Activated CD8-positive, alpha-beta T cell treated with anti-CD3 and anti-CD28 coated beads, Interleukin-2, amount 10 ng/mL, durations not matched to agents 7 days and 5 days (primary cell): ENCODE measurements at places on chromosomes 2 and 18. TPM values are rescaled to one million over a fixed set of nuclear protein-coding genes. Genes with fewer than 3 reads are reported as not detected.

The NGEF gene
- not detected for total RNA-seq

The LIMS4 gene
- total RNA-seq, result 0.97 TPM

The KLHL14 gene
- total RNA-seq, result not detected

The INHA gene
- not detected for total RNA-seq

The DCC gene
- not detected for total RNA-seq

The FOXI3 gene
- total RNA-seq, result not detected

The RUFY4 gene
- 0.55 TPM for total RNA-seq

The ASB3 gene
- total RNA-seq, result 25.3 TPM

The TEKT4 gene
- total RNA-seq, result not detected

The CXCR2 gene
- 0.50 TPM for total RNA-seq

The MXD1 gene
- 10.2 TPM for total RNA-seq

GRCh38 chr2:156430236-156430979 lies 5.8 kb upstream of the GPD2 start:
- DNase-seq, result no peak
- H3K36me3 ChIP-seq, result no peaks in the 10 kb centered on the region
- peaks cover 18% of the 10 kb centered on the region for H3K4me1 ChIP-seq
- no peaks in the 10 kb centered on the region for H3K27me3 ChIP-seq

DNA sequence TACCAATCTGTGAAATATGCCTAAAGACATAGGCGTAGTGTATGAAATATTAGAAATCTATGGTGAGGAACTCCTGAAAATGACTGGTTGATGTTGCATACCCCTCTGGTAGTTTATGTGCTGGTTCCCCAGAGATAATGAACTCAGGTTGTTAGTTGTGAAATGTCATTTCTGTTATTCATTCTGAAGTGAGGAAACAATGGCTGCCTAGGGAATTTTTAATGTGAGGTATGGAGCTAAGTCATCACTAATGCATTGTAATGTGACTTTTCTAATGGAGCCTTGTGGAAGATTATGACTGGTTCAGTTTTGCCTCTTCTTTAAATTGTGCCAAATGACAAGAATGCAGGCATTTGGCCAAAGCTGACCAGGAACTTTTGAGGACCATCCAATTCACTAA lies 61.6 kb upstream of the RAB27B start:
- no peak overlapping the region for H3K4me3 ChIP-seq
- peaks cover 27% of the 10 kb centered on the region for H3K27me3 ChIP-seq
- no peak for DNase-seq
- H3K27ac ChIP-seq, result no peak overlapping the region

DNA sequence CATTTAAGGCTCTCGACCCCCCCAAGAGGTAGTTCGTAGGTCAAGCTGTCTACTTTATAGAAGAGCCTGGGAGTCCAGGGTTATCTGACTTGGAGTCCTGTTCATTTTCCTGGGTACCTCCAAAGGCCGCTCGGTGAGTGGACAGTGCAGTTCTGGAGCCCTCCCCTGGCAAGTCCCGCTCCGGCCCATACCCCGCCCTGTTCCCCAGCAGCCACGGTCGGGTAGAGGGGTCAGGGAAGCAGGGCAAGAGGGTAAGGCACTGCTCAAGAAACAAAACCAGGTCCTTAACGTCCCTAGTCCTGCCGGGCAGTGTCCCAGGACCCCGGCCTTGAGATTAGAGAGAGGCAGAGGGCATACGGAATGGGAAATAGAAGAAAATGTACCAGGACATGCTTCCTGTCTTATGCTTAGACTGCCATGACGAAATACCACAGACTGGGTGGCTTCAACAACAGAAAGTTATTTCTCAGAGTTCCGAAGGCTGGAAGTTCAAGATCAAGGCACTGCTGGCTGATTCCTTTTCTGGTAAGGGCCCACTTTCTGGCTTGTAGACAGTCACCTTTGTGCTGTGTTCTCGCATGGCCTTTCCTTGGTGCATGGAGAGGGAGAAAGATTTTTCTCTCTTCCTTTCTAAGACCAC lies 5.4 kb upstream of the HPCAL1 start:
- H3K4me3 ChIP-seq, result no peak overlapping the region
- no peak for DNase-seq
- peaks cover 11% of the 10 kb centered on the region for H3K36me3 ChIP-seq
- H3K4me1 ChIP-seq, result peaks cover 46% of the 10 kb centered on the region
- H3K27me3 ChIP-seq, result peaks cover 1% of the 10 kb centered on the region
- H3K27ac ChIP-seq, result peak overlapping the region; percentile 70

DNA sequence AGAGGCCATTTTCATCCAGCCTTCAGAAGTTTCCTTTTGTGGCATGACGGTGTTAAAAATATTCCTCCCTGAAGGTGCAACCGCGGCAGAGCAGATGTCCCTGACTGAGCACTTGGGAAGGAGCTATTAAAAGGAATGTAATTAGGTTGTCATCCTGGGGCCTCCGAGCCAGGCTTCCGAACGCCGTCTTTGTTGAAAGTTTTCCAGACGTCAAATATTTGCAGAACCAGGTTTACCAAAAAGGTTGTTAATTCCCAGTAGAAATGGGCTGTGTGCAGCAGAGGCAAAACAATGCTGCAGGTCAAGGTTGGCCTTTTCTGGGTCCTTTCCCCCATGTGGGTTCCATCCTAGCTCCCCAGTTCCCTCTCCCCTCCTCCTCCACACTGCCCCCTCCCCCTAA lies 110.0 kb upstream of the STPG4 start:
- no peak overlapping the region for H3K4me3 ChIP-seq
- no peaks in the 10 kb centered on the region for H3K4me1 ChIP-seq
- no peak overlapping the region for H3K27ac ChIP-seq
- H3K27me3 ChIP-seq, result peaks cover 2% of the 10 kb centered on the region

DNA sequence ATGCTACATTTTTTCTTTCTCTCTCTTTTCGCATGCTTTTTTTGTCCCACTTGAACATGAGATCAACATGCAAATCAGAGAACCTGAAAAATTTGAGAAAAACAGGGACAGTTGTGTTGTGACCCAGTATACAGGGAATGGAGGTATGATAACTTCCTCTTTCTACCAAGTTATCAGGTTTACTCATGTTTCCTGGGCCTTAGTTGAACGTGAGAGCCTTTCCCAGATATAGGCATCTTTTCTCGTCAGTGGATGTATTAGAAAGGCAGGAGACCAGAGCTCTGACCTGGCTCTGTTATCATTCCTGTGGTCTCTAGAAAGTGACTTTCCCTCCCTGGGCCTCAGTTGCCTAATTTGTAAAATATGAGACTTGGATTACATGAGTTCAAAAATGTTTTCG lies 30.1 kb upstream of the FAM117B start:
- no peak overlapping the region for H3K27ac ChIP-seq
- no peaks in the 10 kb centered on the region for H3K27me3 ChIP-seq
- H3K36me3 ChIP-seq, result no peaks in the 10 kb centered on the region

DNA sequence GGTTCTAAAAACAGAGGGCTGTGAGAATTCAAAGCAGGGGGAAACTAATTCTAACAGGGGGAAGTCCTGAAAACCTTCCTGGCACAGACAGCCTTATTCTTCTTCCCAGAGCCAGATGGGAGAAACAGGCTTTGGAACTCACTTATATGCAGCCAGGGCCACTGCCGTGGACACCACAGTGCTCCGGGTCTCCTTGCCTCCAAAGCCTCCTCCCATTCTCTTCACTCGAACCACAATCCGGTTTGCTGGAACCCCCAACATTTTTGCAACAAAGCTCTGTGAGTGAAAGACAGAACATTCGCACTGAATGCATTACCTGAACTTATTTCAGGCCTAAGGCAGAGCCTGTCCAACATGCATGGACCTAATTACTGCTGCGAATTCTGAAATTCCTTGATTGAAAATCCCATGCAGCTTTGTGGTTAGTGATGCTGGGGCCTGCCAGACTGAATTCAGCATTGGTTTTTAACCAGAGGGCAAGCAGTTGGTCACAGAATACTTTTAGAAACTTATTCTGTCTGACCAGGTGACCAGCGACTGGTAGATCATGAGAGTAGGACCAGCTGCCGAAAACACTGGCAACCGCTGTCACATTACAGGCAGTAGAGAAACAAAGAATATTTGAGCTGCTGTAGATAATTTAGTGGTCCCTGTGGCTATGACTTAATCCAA lies 48.6 kb downstream of the XDH start:
- no peak overlapping the region for H3K4me3 ChIP-seq
- DNase-seq, result no peak
- H3K4me1 ChIP-seq, result no peaks in the 10 kb centered on the region
- H3K27ac ChIP-seq, result no peak overlapping the region

- DNase-seq, result no peak
- peaks cover 25% of the 10 kb centered on the region for H3K36me3 ChIP-seq
- H3K27me3 ChIP-seq, result no peaks in the 10 kb centered on the region
- H3K4me1 ChIP-seq, result no peaks in the 10 kb centered on the region
These were observed 79.8 kb downstream of the TRAPPC8 start for GRCh38 chr18:31863103-31863502.

GRCh38 chr2:84223191-84223590 lies 235.9 kb downstream of the SUCLG1 start:
- H3K27ac ChIP-seq, result no peak overlapping the region
- no peaks in the 10 kb centered on the region for H3K4me1 ChIP-seq
- H3K36me3 ChIP-seq, result no peaks in the 10 kb centered on the region
- H3K4me3 ChIP-seq, result no peak overlapping the region
- no peaks in the 10 kb centered on the region for H3K27me3 ChIP-seq

GRCh38 chr18:4453567-4453873 lies 1.6 kb downstream of the DLGAP1 start:
- no peak for DNase-seq
- H3K27me3 ChIP-seq, result peaks cover 18% of the 10 kb centered on the region
- no peak overlapping the region for H3K4me3 ChIP-seq
- H3K27ac ChIP-seq, result no peak overlapping the region

DNA sequence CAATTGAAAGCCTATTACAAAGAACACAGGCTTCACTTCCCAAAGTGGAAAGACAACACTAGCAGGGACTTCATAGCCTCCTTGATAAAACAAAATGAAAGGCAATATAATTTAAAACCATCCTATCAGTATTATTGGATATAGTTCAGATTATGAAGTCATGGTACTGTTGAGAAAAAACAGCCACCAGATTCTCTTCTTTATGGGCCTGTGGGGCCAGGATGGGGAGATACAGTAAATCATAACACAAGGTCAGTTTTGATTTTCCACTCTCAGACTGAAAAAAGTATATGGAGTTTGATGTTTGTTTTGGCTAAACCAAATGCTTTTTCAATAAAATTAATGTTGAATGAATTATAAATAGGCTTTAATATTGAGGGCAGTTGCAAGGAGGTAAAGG lies 129.1 kb downstream of the BCL2L11 start:
- peaks cover 13% of the 10 kb centered on the region for H3K36me3 ChIP-seq
- no peak overlapping the region for H3K4me3 ChIP-seq
- peaks cover 9% of the 10 kb centered on the region for H3K27me3 ChIP-seq
- DNase-seq, result no peak

- DNase-seq, result no peak
- H3K27ac ChIP-seq, result no peak overlapping the region
- H3K36me3 ChIP-seq, result no peaks in the 10 kb centered on the region
- H3K4me3 ChIP-seq, result no peak overlapping the region
- H3K27me3 ChIP-seq, result peaks cover 7% of the 10 kb centered on the region
These were observed 23.2 kb upstream of the EFR3B start for GRCh38 chr2:25018681-25019080.

DNA sequence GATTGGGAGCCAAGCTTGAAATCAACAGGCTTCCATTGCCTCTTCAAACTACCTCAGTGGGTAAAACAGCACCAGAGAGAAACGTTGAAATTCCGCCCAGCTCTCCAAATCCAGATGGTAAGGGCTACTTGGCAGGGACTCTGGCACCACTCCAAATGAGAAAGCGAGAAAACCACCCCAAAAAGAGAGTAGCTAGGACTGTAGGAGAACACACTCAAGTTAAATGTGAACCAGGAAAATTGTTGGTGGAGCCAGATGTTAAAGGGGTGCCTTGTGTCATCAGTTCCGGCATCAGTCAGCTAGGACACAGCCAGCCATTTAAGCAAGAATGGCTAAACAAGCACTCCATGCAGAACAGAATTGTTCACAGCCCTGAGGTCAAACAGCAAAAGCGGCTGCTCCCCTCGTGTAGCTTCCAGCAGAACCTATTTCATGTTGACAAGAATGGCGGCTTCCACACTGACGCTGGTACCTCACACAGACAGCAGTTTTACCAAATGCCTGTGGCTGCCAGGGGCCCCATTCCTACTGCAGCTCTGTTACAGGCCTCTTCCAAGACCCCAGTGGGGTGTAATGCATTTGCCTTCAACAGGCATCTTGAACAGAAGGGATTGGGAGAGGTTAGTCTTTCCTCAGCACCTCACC lies 167.3 kb downstream of the ASXL3 start:
- no peaks in the 10 kb centered on the region for H3K4me1 ChIP-seq
- no peak overlapping the region for H3K4me3 ChIP-seq
- H3K36me3 ChIP-seq, result no peaks in the 10 kb centered on the region

- DNase-seq, result no peak
- H3K27ac ChIP-seq, result no peak overlapping the region
- no peaks in the 10 kb centered on the region for H3K36me3 ChIP-seq
- peaks cover 23% of the 10 kb centered on the region for H3K4me1 ChIP-seq
These were observed 22.0 kb downstream of the ERMN start for GRCh38 chr2:157303612-157304011.

DNA sequence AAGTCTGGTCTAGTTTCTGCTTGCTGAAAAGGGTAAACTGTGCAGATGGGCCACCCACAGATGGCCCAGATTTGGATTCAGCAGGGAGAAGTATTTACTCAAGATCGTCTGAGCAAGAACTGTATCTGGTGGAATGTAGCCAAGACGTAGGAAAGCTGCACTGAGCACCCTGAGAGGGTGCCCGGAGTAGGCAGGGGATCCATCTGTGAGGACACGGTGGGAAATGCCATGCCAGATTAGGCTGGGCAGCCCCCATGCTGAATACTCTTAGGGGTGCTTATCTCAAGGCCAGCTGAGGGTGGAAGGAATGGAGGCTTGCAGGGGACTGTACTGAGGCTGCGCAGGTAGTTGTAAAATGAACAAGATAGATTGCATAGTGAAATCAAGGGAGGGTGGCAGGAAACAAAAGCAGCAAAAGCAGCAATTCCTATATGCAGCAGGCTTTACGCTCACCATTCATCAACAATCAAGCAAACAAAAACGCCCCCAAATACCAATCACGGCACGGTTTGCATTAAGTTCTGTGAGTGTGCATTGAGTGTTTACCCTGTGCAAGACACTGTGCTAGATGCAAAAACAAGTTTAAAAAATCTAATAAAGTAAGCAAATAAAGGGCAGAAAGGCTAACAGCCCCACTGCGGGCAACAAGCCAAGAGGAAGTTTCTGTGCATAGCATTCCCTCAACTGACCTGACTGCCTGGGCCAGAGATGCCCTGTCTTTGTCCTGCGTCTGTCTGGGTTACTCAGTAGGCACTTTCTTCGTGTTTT lies 32.2 kb upstream of the LPIN2 start:
- no peaks in the 10 kb centered on the region for H3K27me3 ChIP-seq
- peaks cover 19% of the 10 kb centered on the region for H3K4me1 ChIP-seq
- H3K36me3 ChIP-seq, result no peaks in the 10 kb centered on the region
- no peak for DNase-seq

DNA sequence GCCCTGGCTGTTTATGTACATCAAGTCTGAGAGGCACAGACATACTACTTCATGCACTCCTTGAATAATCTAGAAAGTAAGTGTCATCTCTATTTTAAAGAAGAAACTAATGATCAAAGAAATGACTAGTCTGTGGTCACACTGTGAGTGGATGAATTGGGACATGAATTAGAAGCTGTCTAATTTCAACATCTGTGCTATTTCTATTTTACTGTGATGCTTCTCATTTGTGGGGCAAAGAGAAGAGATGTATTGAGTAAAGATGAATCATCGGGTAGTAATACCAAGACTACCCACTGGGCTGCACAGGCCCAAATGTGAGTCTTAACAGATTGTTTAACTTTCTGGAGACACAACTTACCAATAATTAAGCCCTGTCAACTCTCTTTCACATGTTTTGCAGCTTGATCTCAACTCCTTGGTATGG lies 42.4 kb upstream of the MTIF2 start:
- no peaks in the 10 kb centered on the region for H3K27me3 ChIP-seq
- H3K27ac ChIP-seq, result no peak overlapping the region
- peaks cover 7% of the 10 kb centered on the region for H3K4me1 ChIP-seq
- no peak overlapping the region for H3K4me3 ChIP-seq
- no peak for DNase-seq
